ENCODE measurements at places on chromosomes 16 and 17.
A peak's percentile ranks its signal among the peaks of the same experiment; 100 is the strongest.

DNA sequence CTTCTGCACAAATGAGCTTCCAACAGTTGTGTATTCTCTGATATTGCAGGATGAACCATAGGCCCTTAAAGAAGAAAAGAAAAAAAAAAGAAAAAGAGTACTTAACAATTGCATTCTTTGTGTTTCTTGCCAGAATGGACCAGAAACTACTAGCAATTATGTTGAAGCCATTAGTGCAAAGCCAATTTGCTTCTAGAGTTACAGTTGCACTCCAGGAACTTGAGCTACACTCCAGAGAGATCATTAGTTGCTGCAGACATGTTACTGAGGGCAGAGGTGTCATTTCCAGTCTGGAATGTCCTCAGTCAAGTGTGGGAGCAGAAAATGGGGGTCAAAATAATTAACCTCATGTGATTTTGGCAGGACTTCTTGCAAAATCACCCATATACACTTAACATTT, 85.6 kb upstream of the CCL2 start:
- DNase-seq = no peak

GRCh38 chr17:2070241-2071023, 15.5 kb downstream of the HIC1 start:
- DNase-seq = no peak

GRCh38 chr16:81836279-81837054, 57.4 kb downstream of the PLCG2 start:
- peak; percentile 12 for DNase-seq

DNA sequence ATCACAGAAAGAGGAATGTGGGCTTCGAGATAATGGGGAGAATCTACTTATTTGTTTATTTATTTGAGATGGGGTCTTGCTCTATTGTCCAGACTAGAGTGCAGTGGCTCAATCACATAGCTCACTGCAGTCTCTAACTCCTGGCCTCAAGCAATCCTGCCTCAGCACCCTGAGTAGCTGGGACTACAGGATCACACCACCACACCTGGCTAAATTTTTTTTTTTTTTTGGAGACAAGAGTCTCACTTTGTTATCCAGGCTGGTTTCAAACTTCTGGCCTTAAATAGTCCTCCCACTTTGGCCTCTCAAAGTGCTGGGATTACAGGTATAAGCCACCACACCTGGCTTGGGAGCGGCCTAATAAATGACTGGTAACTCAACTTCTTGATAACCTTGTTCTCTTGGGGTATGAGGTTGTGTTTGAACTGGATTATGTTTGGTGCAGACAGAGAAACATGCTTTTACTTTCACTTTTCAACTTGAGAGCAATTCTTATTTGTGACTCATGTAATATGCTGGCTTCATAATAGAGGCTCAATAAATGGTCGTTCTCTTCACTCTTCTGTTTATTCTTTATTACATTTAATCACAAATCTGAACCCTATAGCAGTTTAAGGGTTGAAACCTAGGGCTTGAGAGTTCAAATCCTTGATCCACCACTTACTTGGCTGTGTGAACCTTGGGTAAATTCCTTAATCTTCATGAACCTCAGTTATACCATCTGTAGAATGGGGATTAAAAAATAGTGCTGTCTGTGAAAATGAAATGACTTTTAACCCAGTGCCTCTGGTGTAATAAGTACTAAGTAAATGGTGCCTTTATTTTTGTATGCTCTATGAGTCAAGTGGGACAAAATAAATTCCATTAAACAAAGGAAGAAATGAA, 129.1 kb upstream of the HS3ST2 start:
- no peak for DNase-seq

DNA sequence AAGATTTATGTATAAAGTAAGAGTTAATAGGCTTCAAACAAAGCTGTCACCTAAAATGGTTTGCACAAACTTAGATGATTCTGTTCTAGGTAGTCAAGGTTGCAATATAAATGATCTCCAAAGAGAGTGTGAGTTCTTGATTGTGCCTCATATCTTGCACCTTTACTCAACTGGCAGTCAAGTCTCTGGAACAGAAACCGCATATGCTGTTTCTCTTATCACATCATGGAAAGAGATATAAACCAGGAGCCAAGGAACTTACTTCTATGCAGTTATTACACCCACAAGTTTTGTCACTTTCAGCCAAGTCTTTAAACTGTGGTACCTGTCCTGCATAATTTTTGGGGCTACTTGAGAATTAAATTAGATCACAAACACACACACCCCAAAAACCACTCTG, 5.2 kb downstream of the SSH2 start:
- DNase-seq = no peak

GRCh38 chr17:69300222-69300621, 26.7 kb downstream of the ABCA5 start:
- no peak for DNase-seq

DNA sequence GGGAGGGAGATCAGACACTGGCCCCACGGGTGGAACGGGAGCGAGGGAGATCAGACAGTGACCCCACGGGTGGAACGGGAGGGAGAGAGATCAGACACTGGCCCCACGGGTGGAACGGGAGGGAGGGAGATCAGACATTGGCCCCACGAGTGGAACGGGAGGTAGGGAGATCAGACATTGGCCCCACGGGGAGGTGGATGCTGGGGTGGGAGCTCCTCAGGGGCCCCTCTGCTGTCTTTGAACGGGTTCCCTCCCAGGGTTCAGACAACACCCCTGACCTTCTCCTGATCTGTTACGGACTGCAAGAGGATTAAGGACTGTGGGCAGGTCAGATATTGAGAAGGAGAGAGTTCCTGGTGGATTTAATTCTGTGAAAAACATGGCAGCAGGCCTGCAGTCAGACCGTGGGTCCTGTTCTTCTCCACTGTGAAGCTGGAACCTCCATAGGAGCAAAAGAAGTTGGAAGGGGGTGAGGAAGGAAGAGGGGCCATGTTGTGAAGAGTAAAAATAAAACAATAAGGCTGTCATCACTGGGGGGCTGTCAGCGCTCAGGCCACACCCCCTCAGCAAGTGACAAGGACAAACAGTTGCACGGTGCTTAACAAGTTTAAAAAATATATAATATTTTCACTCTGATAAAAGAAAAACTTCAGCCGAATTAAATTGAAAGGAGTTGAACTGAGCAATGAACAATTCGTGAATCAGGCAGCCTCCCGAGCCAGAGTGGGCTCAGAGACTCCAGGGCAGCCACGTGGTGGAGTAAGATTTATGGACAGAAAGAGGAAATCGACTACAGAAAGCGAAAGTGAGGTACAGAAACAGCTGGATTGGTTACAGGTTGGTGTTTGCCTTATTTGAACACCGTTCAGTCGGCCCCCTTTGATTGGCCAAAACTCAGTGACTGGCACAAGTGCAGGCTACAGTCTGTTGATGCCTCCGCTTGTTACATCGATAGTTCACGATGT, 348.7 kb upstream of the TNRC6C start:
- peak; percentile 53 for DNase-seq

GRCh38 chr17:81065500-81065899, 30.5 kb downstream of the BAIAP2 start:
- no peak for DNase-seq

GRCh38 chr17:37359682-37360188, 16.1 kb upstream of the C17orf78 start:
- DNase-seq = no peak

- DNase-seq = no peak
Observed at GRCh38 chr16:67783353-67783725, 23.0 kb downstream of the RANBP10 start.

DNA sequence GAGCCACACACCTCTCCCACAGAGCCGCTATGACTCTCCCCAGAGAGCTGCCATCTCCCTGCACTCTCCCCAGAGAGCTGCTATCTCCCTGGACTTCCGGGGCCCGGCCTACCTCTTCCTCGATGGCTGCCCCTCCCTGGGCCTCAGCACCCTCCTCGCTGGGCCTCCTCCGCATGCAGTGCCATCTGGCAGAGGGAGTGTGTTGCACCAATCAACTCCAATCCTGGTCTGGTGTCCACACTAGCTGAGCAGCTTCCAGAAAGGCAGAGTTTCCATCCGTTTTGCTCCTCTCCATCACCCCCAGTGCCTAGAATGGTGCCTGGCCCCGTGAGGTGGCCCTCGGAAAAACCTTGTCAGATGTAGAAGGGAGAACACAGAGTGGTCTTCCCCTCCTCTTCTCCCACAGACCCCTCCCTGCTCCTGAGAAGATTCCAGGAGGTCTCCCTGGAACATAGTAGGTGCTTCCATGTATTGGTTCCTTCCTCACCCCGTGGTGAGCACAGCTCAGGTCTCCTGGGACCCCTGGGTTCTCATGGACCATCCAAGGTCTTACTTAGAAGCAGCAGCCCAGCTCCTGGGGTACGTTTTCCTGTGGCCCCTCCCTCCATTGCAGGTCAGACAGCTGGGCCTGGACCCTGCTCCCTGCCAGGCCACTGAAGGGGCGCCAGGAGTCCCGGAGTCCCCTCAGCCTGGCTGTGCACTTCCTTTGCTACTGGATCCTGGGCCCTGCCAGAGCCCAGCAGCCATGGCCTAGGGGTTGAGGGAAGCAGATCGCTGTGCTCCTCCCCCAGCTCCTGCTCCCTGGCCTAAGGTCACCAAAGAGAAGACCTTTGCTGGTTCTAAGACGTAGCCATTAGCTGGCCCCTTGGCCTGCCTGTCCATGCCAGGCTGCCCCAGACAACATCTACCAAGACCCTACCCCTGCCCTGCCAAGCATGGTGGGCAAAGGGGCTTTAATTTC, 233.8 kb upstream of the GSE1 start:
- no peak for DNase-seq

DNA sequence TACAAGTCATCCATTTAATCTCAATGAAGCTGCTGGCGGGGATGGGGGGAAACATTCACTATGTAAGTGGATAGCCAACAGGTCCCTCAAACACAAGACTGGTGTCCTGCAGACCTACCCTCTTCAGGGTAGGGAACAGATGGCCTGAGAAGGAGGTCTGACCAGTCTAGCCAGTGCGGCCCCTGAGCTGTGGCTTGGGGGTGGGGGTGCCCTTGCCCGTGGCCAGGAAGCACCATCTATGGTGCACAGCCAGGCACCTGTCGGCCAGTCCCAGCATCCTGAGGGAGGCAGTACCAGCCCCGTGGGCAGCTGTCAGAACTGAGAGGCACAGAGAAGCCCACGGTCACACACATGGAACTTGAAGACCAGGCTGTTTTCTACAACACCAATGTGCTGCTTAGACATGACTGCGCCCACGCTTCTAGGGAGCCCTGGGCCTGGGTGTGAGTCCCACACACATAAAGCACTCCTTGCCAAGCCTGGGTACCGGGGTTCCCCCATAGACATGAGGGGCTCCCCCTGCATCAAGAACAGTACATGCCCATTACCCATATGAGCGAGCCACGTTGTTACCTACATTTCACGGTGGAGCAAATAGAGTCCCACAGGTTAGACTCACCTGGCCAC, 40.9 kb downstream of the RMI2 start:
- no peak for DNase-seq

GRCh38 chr17:19909139-19909538, 41.4 kb upstream of the ULK2 start:
- no peak for DNase-seq

DNA sequence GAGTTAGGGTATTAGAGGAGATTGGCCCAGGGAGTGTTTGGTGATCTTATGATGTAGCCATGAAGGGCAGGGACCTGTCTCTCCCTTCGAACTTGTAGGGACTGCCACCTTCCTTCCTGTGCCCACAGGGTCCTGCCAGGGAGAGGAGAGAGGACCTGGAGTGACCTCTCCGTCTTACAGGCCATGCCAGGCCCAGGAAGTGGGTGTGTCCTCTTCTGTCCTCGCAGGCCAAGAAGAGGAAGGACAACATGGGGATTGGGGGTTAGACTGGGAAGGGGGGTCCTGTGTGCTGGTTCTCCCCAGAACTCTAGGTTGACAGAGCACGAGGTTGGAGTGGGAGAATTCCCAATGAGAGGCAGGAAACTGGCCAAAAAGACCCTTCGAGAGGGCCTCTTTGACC, 43.4 kb upstream of the TAC4 start:
- DNase-seq = no peak

- DNase-seq = no peak
Observed at GRCh38 chr16:61831351-61831917, 204.8 kb downstream of the CDH8 start.

DNA sequence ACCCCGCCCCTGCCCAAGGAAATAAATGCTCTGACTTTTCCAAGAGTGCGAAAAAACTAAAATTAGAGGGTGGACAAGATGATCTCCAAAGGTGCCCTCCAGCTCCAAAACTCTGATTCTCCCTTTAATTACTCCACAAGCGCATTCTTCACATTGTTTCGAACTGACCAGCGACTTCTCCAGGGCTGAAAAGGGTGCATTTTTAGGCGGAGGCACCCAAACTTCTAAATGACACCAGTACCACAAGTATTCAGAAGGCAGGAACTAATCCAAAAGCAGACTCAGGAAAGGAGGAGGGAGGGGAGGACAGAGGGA, 750 bp downstream of the ZFHX3 start:
- DNase-seq = no peak

GRCh38 chr16:58511933-58512815, 3.1 kb upstream of the SETD6 start:
- peak; percentile 77 for DNase-seq

DNA sequence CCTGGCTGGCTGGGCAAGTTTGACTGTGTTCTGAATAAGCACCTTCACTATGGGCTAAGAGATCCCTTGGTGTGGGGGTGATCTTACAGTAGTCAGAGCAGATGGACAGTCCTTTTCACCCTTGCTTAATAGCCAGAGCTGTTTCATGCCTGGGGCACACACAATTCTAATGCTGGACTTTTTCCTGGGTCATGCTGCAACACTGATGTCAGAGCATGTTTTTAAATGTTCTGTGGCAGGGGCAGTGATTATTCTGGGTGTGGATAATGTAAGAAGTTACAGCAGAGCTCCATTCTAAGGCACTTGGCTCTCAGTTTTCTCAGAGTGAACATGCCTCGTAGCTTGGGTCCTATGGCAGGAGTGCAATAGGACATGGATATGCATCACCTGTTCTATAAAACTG, 4.0 kb upstream of the CD68 start:
- DNase-seq = no peak

DNA sequence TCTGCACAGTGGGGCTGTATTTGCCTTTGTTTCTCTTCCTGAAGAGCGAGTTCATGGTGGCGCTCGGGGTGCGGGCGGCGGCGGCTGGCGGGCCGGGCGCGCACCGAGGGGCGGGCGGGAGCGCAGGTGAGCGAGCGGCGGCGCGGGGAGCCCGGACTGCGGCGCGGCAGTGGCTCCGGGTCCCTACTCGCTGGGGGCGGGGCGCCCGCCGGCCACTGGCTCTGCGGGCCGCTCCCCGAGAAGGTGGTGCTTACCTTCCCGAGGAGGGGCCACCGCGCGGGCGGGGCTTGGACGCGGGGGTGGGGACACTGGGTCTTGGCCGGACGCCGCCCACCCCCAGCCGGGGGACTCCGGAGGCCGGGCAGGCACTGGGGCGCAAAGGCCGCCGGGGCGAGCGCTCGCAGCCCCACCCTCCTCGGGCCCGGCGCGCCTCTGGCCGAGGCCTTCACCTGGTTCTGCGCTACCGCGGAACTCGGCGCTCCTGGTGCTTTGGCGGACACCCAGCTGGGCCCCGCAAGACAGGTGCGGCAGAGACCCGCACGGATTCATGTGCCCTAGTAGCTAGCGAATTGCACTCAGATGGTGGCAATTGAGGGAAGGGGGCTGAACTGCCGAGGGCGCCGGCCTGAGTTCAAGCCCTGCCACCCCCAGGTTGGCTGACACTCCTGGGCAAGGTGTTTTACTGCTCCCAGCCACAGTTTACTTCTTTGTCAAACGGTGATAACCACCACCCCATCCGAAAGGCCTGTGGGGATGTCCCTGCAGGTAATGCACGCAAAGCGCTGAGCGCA, at the start of gene PPL:
Gene PPL, minus strand, starts transcription at position 158 of the 791 bp plus-strand sequence. Its CDS starts 103 bp downstream, at position 55.
- no peak for DNase-seq
